Stimulated activated CD8-positive, alpha-beta memory T cell treated with anti-CD3 and anti-CD28 coated beads, Interleukin-4, amount 100 ng/mL, for 4 hours (primary cell): ENCODE measurements at places on chromosomes 16 and 17.

DNA sequence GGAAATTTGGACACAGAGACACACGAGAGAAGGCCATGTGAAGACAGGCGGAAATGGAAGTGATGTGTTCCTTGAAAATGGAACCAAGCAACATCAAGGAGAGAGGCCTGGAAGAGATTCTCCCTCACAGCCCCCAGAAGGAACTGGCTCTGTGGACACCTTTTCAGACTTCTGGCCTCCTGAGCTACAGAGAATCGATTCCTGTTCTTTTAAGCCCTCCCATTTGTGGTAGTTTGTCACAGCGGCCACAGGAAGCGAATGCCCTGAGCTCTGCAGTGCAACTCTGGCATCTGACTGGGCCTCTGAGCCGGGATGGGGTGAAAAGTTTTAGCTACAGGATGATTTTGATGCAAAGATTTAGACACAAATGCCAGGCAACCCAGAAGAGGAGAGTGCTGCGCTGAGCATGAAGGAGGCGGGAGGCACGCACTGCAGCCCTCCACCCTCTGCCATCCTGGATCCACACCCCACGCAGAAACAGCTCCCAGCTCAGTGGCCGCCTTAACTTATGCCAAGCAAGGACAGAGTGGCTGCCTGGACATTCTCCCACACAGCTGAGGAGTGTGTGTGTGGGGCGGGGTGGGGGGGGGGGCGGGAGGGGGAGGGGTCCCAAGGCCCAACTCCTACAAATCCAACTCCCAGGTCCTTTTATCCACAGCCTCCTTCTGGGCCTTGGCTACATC lies 2.2 kb downstream of the TIMP2 start:
- no peak for DNase-seq

DNA sequence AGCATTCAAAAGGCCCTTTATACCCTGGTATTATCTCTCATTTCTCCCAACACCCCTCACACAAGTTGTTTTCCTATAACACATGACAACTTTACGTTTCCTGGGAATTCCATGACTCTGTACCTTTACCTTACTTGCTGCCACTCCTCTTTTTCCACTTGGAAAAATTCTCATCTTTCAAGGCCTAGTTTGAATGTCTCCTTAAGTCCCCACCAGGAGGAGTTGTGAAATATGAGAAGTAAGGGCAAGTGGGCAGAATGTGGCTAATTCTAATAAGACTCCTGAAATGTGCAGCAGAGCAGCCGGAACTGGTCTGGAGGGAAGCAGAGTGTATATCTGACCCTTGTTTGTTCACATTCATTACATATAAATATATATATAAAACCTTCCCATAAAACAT lies 39.7 kb downstream of the BRCA1 start:
- DNase-seq = no peak

- DNase-seq = no peak
Measured at GRCh38 chr16:57264950-57265371, 19.5 kb downstream of the PLLP start.

DNA sequence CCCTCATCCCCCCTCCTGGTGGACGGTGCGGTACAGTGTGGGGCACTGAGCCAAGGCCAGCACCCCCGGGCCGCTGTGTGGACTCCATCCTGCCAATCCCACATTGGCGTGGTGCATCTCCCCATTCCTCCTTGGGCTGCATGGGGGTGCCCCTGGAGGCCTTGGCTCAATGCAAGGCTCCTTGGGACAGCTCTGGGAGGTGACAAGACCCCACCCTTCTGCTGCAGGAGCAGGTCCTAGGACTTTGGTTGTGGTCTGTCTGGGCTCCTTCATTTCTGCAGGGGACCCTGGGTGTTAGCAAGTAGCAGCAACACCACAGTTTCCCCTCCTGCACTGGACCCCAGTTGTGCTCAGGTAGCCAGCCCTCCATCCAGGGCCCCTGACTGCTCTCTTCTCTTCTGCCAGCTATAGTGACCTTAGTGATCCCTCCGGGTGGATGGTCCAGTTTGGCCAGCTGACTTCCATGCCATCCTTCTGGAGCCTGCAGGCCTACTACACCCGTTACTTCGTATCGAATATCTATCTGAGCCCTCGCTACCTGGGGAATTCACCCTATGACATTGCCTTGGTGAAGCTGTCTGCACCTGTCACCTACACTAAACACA lies 1.3 kb downstream of the PRSS21 start:
- DNase-seq = no peak

GRCh38 chr16:68479271-68479670 lies 31.0 kb upstream of the SMPD3 start:
- no peak for DNase-seq

- no peak for DNase-seq
Measured at GRCh38 chr17:2076087-2076984, 21.4 kb downstream of the HIC1 start.

DNA sequence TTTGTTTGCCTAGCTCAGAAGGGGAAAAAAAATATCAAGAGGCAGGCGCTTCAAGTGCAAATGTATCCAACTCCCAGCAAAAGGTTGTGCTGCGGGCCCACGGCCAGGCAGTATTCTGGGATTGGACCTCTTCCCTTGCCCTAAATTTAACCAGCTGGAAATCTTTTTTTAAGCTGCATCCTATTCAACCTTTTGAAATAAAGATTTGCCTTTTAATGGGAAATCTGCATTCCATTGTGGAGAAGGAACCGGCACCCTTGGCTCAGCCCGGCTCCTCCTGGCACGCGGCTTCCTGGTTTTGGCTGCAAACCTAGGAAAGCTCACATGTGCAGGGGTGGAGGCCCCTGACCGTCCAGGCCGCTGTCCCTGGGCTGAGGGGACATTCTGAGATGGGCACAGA lies 38.8 kb upstream of the ENPP7 start:
- no peak for DNase-seq

- DNase-seq = no peak
Measured at GRCh38 chr17:76927577-76927976, 59.4 kb downstream of the MGAT5B start.

DNA sequence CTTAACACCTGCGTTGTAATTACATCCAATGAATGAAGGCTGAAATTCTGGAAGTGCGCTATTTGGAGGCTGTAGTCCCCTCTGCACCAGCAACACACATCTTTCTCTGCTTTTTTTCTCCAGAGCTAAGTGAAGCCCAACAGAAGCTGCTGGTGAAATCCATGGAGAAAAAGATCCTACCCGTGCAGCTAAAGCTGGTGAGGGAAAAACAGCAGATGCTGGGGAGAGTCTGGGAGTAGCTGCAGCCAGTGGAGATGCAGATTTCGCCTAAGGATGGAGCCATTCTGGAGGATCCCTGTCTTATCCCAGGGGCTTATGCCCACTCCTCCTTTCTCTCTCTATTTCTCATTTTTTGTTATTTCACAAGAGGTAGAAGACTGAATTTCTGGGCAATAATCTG lies 4.8 kb upstream of the PSMD3 start:
- DNase-seq = no peak

DNA sequence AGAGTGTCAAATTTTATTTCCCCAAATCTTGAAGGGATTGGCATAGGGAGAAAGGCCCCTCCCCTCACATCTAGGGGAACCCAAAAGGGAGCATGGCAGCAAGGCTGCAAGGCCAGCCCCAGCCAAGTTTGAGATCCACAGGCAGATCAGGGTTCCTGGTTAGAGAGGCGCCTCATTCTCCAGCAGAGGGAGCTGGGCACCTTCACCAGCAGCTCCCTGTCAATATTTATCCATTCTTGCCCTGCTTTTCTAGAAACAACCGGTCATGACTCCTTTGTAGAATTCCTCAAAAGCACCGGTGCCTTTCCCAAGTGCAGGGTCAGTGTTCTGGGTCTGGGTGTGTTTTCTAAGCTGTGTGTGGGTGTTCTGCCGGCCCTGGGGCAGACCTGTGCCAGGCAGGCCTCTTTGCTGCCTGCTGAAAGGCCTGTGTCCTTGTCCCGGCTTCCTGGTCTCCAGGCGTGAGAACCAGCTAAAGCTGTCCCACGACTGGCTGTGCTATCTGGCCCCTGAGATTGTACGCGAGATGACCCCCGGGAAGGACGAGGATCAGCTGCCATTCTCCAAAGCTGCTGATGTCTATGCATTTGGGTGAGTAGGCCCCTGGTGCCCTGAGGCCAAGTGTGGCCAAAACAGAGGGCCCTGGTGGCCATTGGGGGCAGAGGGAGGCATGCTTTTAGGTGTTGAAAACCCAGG lies 21.2 kb upstream of the LGALS9 start:
- no peak for DNase-seq

GRCh38 chr16:56789360-56789759 lies 59.4 kb downstream of the NUP93 start:
- DNase-seq = no peak

DNA sequence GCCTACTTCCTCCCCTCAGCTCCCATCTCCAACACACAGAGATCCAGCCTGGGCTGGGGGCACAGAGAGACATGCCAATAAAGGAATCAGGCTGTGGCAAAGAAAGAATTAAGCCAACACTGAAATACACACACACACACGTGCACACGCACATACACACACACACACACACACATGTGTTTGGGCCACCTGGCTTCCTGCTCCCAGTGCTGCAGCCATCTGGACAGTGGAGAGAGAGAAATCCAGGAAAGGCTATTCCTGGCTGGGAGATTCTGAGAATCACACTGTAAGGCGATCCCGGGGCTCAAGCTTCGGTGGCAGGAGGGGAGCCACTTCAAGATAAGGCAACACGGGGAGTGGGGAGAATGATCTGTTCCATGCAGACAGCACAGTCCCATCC lies 72.4 kb downstream of the NOG start:
- no peak for DNase-seq

DNA sequence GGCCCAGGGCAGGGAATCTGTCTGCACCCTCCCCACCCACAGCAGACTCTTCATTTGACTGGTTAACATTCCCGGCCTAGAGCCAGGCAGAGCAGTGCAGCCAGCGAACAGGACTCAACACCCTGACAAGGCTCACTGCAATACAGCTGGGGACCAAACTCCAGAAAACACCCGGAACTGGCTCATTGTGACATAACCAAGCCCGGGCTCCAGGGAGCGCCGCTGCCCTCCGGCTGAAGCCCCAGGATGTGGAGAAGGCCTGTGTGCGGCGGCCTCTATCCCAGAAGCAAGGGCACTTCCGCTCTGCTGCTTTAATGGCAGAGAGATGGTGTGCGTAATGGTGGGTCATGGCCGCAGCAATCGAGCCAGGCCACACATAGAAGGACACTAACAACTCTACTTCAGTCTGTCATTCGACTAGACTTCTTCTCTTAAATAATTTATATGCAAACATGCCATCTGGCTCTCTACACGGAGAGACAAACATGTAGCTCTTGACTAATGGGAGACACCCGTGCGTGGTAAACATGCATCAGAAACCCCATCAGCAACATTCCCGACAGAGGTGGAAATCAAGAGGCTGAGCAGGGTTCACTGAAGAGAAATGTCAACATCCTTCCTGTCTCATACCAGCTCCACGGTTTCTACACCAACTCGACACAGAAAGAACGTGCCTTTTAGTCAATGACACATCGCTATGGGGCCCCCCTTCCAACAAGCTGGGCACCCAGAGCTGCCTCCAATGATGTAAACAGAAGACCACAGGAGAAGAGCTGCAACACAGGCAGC lies 18.0 kb downstream of the KLHDC4 start:
- DNase-seq = no peak
